ENCODE measurements at places on chromosomes 16 and 17.

- DNase-seq = no peak
These were observed 53.3 kb upstream of the LYRM9 start for GRCh38 chr17:27946513-27946912.

- no peak for DNase-seq
These were observed 6.3 kb downstream of the PDF start for GRCh38 chr16:69324013-69324531.

DNA sequence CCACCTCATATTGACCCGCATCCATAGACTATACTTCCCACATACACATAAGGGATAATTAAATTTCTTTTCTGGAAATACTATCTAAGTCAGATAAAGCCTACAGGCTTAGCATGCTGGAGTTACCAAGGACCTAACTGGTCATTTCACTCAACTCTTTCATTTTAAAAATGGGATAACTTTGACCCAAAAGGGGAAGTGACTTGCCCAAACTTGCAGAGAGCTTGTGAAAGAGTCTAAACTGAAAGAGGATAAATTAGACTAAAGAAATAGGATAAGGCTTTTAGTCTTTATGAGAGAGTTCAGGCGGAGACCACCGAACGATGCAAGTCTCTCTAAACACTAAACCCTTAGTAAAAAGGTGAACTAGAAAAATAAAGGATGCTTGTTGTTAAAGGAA is 3.9 kb upstream of the KRT33A start:
- DNase-seq = no peak

- DNase-seq = no peak
These were observed 22.3 kb upstream of the HLF start for GRCh38 chr17:55242476-55242875.

DNA sequence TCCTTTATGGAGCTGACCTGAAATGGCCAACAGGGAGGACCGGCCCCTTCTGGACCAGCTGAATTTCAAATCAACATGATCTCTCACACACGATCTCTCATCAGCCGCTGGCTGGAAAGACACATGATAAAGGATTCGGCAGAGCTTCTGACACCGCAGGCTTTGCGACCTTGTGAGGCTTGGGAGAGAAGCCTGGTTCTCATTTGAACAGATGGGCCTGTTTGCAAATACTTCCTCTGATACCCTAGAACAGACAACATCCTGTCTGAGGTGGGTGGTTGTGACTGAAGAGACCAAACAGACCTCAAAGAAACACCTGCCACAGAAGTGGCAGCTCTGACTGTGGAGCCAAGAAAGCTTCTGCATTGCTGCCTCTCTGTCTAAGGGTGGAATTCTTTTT is 77.9 kb upstream of the SDK2 start:
- no peak for DNase-seq

DNA sequence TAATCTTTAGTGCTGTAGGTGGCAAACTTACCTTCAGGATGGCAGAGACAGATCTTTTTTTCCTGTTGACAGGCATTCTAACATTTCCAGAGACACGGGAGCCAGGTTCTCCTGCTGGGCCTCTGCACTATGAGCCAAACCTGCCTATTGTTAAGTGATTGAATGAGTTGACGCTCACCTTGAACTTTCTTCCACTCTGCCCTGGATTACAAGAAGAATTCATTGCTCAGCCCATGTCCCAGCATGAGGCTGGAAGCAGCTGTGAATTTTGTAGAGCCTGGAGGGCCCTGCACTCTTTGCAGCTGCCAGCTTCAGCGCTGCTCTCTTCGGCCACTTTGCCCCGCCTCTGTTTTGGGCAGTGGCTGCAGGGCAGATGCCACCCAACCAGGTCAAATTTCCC is 9.4 kb upstream of the SLC7A5 start:
- no peak for DNase-seq

- DNase-seq = no peak
These were observed 825.1 kb upstream of the EEF2KMT start for GRCh38 chr16:5922686-5923085.

DNA sequence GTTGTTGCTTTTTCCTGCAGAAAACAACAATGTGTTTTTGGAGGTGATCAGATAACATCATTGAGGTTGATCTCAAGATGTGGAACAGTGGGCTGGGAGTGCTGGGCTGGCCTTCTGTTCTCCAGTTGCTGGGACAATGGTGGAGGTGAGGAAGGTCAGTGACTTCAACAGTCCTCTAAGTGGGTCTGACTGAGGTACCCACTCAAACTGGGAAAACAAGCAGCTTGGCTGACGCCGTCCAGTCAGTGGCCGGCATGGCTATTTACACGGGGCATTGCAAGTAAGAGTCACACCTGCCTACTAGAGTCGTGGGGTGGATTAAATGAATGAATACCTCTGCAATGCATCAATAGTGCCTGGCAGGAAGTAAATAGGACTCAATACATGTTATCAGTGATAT is 386.7 kb upstream of the ZFHX3 start:
- DNase-seq = no peak

GRCh38 chr17:63221939-63222338 is 224.2 kb downstream of the CYB561 start:
- DNase-seq = no peak

DNA sequence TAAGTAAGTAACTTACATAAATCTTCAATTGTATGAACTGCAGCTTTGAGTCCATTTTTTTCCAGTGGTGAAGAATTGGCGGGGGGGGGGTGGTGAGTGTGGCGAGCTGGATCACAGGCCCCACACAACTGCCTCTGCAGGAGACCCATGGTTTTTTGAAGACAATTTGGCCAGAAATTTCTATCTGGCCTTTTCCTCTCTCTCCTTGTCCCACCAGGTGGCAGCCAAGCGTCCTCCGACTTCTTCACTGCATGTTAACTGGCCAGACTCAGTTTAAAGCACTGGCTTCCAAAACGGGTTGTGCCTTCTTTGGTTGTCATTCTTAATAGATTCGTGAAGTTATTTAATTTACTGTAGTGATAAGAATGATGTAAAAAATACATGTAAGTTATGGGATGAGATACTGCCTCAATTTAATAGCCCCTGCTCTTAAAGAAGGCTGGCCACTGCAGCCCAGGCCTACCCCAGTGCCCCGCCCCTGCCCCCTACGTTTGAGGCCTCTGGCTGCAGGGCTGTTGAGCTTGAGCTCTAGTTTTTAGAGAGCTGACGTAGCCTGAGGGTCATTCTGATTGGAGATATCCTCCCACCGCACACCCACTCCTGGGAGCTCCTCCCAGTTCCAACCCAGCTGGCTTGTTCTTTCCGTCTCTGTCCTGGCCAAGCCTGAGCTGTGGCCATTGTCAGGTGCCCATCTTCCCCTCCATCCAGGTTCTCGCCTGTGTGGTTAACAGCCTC is 36.4 kb downstream of the AKAP1 start:
- peak; percentile 36 for DNase-seq

DNA sequence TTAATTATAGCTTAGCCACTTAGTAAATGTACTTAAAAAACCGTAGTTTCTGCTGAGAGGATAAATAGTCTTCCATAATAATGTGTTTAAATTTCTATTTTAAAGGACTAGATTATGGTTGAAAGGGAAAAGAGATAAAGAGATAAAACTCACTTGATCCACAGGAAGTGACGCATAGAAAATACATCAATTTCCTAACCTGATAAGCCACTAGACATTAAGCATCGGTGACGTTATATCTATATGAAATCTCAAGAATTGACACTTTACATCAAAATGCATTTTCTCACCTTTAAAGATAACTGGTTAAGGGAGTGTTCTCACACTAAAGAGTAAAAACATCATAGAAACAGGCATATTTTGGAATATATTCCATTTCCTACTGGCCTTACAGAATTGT is 5.8 kb downstream of the FBXO47 start:
- DNase-seq = no peak

Measured in RKO (cell line).